CD4-positive, CD25-positive, alpha-beta regulatory T cell (primary cell): ENCODE measurements at places on chromosomes 2 and 18. TPM values are rescaled to one million over a fixed set of nuclear protein-coding genes. Genes with fewer than 3 reads are reported as not detected.

DNA sequence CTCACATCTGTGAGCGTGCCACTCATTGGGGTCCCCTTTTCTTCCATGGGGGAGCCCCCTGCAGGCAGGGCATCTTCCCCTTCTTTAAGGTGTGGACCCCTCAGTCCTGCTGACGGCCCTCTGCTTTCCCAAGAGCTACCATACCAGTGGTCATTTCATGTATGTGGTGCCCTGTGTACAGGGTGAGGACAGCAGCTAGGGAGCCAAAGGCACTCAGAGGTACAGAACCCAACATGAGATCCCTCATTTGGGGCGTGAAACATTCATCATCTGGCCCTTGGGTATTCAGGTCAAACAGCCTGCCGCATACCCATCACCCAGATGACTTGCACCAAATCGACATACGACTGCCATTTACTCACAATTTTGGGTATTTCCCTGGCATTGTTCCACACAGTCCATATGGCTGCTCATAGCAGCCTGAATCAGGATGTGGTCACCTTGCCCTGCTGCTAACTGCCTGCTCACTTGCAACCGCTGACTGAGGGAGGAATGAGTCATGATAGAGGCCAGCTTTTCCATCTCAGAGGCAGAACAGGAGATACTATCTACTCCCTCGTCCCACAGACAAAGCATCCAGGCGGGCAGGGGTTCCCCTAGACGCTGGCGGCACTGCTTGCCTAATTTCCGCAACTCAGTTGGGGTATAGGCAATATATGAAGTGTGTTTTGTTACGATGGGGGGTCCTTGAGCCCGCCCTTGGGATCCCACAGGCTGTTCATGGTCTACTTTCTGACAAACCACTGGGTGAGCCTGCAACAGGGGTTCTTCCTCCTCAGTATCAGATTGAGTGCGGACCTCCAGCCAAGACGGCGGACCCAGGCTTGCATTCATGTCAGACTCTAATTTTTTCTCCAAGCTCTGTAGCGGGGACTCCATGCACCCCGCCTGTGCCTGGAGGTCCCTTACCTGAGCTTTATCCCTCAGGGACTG is 228.6 kb downstream of the SATB2 start:
- peak; percentile 7 for DNase-seq

- DNase-seq, result peak; percentile 28
Measured at GRCh38 chr2:118013221-118013723, 598 bp downstream of the CCDC93 start.

DNA sequence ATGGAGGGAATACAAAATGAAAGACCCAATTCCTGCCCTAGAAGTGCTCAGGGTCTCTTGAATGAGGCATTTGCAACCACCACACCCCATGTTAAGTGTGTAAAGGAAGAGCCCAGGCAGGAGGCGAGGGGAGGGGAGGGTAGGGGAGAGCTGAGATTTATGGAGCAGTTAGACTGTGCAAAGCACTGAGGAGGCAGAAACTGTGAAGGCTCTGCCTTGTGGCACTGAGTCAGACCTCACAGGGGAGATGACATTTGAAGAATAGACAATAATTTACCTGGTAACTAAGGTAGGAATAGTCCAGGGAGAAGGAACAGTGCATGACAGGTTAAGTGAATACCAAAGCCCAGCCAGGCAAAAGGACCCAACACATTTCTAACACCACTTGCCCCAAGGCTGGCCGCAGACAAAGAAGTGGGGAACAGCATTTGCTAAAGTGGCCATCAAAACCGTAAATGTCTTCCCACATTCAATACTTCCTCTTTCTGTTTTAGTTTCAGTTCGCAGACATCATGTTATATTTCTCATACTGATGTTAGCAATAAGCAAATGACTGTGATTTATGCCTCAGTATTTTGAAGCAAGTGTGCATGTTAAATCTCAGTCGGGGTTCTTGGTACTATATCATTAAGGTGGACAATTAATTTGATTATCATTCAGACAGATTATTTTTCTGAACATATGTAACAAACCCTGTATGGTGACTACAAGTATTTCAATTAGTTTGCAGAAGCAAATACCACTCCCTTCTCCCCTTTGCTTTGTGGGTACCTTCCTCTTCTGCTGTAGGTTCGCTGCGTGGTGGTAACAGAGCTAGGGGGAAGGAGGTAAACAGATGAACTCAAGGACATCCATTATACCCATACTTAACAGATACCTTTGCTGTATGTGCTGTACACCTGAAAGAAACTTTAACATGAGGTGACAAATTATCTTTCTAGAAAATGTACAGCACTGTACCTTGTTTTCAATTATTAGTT is 27.5 kb downstream of the CDH20 start:
- DNase-seq, result no peak

- DNase-seq, result no peak
Measured at GRCh38 chr18:43350176-43350575, 72.9 kb upstream of the SYT4 start.

DNA sequence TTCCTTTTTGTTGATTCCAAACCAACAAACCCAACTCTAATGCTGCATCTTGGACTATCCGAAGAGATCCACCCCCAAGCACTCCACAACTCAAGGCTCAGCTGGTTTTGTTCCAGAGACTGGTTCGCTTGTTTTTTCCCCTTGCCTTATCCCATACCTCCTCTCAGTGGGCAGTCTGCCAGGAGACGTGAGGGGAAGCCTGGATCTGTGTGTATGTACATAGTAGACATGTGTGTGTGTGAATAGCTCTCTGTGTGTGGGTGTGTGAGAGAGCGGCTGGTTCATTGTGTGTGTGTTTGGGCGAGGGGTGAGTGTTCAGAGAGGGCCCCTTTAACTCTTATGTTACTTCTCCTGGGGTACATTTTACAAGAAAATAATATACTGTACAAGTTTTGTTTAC is 94.4 kb downstream of the NRP2 start:
- no peak for DNase-seq

The MARCO gene
- not detected for total RNA-seq

The VSNL1 gene
- not detected for total RNA-seq

The PCBP1 gene
- total RNA-seq, result 330 TPM
